Activated CD4-positive, alpha-beta T cell treated with anti-CD3 and anti-CD28 coated beads for 1 hour (primary cell): ENCODE measurements at places on chromosomes 1 and 21.

- no peak for DNase-seq
Measured at GRCh38 chr1:114082304-114082630, 71.4 kb downstream of the SYT6 start.

DNA sequence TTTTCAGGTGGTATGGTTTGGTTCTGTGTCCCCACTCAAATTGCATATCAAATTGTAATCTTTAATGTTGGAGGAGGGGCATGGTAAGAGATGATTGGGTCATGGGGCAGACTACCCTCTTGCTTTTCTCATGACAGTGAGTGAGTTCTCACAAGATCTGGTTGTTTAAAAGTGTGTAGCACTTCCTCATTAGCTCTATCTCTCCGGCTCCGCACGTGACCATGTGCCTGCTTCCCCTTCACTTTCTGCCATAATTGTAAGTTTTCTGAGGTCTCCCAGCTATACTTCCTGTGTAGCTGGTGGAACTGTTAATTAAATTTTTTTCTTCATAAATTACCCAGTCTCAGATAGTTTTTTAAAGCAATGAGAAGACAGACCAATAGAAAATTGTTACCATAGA, 843.2 kb downstream of the AMY1C start:
- no peak for DNase-seq

- no peak for DNase-seq
Measured at GRCh38 chr1:151222130-151222529, 23.8 kb downstream of the PIP5K1A start.

DNA sequence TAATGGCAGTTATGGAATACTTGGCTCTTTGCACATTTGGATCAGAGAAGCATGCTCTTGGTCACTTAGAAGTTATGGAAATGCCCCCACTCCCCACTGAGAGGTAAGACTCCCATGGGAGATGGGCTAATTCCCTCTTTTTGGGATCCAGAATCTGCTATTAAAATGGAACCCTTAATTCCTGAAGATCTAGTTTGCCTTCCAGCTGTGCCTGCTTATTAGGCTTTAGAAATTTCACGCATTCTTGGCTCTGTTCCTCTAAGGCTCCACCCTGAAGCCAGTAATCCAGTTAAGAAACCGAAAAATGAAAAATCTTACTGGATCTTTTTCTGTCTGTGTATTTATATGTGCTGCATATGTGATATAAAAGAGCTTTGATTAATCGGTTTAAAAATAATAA, 76.7 kb downstream of the USH2A start:
- no peak for DNase-seq

GRCh38 chr1:219999821-220000220, 46.5 kb downstream of the EPRS1 start:
- no peak for DNase-seq

DNA sequence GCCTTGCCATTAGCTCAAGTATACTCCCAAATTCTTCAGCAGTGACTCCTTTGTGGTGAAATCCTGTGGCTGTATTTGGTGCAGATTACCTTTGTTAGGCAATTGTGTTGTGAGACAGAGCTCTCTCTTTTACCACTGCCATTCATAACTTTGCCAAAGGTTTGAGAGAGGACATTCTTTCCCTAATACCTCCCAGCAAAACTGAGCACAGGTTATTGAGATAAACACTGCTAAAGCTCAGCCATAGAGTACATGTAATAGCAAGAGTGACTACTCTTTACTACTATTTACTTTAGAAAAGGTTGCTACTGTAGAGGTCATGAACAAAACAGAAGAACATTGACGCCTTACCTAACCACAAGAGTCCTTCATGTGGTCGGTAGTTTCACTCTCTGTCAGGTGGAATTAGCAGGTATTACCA, 514.0 kb upstream of the ADAMTS5 start:
- DNase-seq = no peak

DNA sequence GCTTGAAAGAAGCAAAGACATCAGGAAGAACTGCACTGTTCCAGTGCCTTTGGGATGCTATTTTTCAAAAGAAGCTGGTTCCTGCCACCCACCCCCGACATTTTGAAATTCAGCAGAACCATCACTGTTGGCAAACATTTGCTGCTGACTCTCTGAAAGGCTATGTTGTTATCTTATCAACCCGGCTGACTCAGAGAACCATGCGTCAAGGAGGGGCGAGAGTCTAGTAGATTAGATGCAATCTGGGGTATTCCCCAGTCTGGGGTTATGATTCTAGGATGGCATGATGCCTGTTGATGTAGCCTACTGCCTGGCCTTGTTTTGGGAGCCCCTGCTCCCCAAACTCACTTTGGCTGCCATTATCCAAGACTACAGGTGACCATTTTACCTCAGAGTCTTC, 267.8 kb upstream of the RUNX1 start:
- no peak for DNase-seq

DNA sequence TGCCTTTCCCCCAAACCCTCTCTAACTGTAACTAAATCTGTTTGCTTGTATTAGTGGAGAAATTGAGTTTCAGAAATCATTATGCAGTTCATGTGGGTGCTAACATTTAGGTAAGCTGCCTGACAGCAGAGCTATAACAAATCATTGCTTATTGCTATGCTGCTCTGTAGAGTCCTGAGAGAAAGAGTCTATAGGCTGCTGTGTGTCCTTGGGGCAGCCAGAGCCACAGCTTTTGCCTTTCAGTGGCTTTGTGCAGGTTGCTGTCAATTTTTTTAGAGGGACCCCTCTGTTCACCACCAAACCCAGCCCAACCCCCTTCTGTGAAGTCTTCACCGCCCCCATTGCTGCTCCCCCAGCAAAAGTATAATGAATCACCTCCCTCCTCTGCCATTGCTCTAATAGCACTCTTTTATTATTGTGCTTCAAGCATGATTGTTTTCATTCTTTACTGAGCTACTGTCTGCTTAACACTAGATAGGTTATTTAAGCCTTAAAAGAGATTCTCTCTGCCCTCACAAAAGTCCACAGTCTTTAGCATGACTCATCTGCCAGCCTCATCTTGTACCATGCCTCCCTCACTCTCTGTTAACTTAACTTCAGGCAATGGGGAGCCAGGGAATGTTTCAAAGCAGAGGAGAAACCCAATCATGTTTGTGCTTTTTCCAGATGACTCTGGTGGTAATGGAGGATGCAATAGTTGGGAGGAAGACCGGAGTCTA, 38.6 kb downstream of the DIRAS3 start:
- no peak for DNase-seq

- no peak for DNase-seq
Measured at GRCh38 chr21:44487831-44488230, 32.5 kb downstream of the LRRC3 start.

- peak; percentile 53 for DNase-seq
Measured at GRCh38 chr21:45880097-45881068, 101.2 kb upstream of the COL6A1 start.

GRCh38 chr1:174768516-174768915, 231.2 kb upstream of the CACYBP start:
- DNase-seq = no peak

- no peak for DNase-seq
Measured at GRCh38 chr21:28402616-28402989, 590.1 kb downstream of the LTN1 start.

DNA sequence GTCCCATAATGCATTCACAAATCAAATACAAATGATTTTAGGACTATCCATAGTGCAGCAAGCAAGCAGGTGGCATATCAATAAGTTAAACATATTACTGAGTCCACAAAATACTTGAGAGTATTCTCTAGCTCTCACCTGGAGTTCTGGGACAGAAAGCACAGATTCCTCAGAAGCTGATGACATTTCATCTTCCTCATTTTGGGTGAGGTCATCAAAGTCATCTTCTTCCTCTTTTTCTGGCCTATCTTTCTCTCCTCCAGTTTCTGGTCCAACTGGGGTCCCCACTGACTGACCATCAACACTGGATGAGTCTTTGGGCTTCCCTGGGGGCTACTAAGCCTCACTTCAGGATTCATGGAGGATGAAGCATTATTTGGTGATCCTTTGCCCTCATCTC, 38.9 kb downstream of the YY1AP1 start:
- DNase-seq = no peak

GRCh38 chr1:184078564-184079249, 27.2 kb downstream of the TSEN15 start:
- no peak for DNase-seq

GRCh38 chr1:36091698-36092097, 3.0 kb downstream of the ADPRS start:
- no peak for DNase-seq

- DNase-seq = no peak
Measured at GRCh38 chr1:208717525-208717924, 473.3 kb upstream of the PLXNA2 start.

DNA sequence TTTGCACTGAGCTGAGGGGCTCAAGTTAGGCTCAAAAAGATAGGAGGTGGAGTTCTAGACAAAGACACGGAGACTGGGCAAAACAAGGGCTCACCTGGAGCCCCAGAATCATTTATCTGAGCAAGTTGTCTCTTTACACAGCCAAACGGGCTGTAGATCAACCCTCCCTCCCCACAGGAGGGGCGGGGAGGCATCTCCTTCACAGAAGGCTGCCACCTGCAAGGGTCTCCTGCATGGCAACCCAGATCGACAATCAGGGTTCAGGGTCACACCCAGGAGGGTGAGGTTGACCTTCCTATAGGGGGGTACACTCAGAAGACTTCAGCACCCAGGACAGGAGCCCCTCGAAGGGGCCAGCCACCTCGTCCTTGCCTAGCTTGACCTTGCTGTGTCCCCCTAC, 84.0 kb downstream of the CD247 start:
- no peak for DNase-seq

DNA sequence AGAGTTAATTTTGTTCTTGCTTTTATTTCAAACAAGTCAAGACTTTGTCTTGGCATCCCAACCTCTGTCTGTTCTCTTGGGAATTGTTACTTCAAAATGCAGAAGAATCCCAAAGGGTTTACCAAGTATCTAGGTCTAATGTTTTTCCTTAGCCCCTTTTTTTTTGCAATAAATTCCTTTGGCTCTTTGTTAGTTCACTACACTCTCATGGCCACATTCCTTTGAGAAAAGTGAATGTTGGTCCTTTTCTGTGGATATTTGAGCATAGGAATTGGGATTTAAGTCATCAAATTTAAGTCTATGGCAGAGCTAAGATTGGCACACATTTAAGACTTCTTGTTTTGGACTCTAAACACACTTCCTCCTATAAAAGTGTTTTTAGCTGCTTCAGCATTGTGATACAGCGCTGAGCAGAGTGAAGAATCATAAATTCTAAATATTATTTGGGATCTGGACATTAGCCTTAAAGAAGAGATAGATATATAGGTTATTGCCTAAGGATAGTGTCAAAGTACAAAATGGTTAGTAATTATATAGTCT, 1.9 kb downstream of the BTF3L4 start:
- no peak for DNase-seq

DNA sequence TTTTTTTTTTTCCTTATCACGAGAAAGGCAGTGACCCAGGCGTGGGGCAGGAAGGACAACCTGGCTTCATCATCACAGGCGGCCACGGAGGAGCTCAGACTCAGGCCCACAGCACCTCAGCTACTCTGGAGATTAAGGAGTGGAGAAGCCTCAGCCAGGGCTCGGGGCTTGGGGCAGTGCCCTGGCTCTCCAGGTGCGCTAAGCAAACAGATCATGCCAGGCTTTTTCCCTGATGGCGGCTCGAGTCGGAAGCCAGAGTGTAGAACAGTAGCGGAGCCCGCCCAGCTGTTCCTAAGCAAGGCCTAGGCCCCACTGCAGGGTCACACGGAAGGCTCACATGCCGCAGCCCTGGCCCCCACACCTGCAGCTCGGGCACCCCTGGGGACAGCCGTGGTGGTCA, 70.7 kb downstream of the AGPAT3 start:
- no peak for DNase-seq

- no peak for DNase-seq
Measured at GRCh38 chr1:64171246-64171645, 32.2 kb upstream of the UBE2U start.

DNA sequence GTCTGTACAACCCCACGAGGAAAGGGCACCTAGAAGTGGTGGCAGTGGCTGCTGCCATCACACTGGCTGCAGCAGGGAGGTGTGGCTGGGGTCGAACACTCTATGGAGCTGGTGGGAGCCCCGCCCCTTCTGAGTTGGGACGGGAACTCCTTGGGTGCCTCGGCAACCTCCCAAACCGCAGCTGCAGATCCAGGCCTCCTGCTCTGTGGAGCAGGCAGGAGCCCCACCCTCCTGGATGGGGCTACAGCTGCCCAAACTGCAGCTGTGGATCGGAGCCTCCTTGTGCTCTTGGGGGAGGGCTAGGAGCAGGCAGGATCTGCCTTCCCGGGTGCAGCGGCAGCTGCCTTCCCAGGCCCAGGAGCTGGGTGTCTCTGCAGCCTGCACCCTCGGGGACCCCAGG, 38.9 kb upstream of the TARDBP start:
- no peak for DNase-seq

- DNase-seq = no peak
Measured at GRCh38 chr21:43640400-43640799, 18.9 kb downstream of the HSF2BP start.

DNA sequence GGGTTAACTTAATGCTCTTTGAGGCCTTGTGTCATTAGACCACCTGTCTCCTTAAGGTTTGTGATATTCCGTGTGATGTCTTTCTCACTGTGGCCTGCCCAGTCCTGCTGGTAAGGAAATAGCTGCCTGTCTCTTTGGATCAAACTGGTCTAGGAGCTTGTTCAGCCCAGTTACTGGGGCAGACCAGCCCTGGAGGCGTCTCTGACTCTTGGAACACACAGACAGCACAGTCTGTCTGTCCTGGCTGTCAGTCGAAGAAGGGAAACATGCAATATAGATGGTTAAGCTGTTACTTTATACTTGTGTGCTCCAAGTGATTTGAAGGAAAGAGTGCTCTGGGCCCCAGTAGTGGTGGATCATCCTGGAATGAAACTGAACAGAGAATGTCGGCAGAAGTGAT, 20.4 kb downstream of the PBX1 start:
- DNase-seq = no peak

GRCh38 chr1:81550753-81551152, 250.0 kb upstream of the ADGRL2 start:
- DNase-seq = no peak

DNA sequence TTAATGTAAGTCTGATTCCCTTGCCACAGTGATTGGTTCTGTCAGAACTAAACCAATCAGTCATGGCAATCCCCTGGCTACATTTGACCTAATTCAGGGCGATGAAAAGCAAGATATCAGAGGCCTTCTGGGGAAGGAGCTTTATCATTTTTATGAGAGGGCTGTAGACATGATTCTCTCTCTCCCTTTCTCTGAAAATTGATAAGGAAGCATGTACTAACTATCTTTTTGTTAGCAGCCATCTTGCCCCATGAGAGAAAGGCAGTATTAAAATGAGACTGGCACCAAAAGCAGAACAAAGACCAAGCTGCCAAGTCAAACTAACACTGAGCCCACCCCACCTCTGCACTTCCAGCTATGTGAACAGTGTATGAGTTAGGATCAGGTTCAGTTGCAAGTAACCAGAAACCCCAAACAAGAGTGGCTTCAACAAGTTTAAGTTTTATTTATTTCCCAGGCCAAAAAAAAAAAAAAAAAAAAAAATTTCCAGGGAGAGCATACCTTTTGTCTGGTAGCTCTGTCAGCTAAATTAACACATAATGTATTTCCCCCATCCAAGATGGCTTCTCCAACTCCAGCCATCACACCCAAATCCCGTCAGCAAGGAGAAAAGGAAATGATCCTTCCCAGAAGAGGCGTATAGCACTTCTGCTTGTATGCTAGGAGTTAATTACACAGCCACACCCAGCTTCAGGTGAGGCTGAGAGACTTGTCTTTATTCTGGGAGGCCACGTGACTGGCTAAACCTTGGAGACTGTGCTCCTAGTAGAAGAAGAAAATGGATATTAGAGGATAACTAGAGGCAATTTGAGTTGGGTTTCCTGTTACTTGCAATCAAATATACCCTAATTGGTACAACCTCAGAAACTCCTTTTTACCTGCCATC, 105.8 kb upstream of the RALGPS2 start:
- DNase-seq = no peak
